ENCODE measurements at places on chromosomes 4 and X. TPM values are rescaled to one million over a fixed set of nuclear protein-coding genes. Genes with fewer than 3 reads are reported as not detected.

GRCh38 chrX:926991-927390 is 285.5 kb downstream of the CRLF2 start:
- H3K27ac ChIP-seq, result no peak overlapping the region
- H3K36me3 ChIP-seq, result no peaks in the 10 kb centered on the region
- H3K4me3 ChIP-seq, result no peak overlapping the region
- no peaks in the 10 kb centered on the region for H3K27me3 ChIP-seq
- peak; percentile 26 for DNase-seq

- no peaks in the 10 kb centered on the region for H3K27me3 ChIP-seq
- no peak overlapping the region for H3K27ac ChIP-seq
- DNase-seq, result no peak
- no peak overlapping the region for H3K4me3 ChIP-seq
- H3K4me1 ChIP-seq, result peaks cover 35% of the 10 kb centered on the region
Observed at GRCh38 chr4:7062816-7063215, 5.0 kb downstream of the GRPEL1 start.

DNA sequence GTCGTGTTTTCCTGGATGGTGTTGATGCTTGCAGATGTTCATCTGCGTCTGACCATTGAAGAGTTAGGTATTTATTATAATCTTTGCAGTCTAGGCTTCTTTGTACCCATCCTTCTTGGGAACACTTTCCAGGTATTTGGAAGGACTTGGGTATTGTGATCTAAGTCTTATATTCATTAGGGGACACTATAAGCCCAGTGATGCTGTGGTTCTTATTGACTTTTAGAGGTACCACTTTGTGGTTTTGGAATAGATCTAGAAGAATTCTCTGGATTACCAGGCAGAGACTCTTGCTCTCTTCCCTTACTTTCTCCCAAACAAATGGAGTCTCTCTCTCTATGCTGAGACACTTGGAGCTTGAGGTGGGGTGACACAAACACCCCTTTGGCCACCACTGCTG is 41.6 kb downstream of the AFM start:
- no peak overlapping the region for H3K27ac ChIP-seq
- no peaks in the 10 kb centered on the region for H3K36me3 ChIP-seq
- no peaks in the 10 kb centered on the region for H3K4me1 ChIP-seq

GRCh38 chr4:11050766-11051165 is 366.2 kb upstream of the CLNK start:
- no peak overlapping the region for H3K27ac ChIP-seq
- no peaks in the 10 kb centered on the region for H3K27me3 ChIP-seq
- no peaks in the 10 kb centered on the region for H3K36me3 ChIP-seq
- no peak overlapping the region for H3K4me3 ChIP-seq
- no peaks in the 10 kb centered on the region for H3K4me1 ChIP-seq

DNA sequence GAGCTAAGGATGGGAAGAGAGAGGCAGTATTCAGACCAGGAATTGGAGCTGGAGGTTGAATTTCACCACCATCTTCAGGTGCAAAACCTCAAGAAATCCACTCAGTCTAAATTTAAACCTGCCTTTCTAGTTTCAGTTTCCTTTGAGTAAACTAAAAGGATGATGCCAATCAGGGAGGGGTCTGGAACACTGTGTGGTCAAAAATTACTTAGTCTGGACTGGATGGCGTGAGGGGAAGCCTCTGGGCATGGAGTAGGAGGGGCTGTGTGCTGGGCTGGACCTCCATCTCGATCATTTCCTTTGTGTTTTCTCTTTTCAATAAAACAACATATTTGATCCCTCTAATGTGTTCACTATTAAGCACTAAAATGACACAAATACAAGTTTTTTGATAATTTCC is 120.1 kb downstream of the GC start:
- H3K4me1 ChIP-seq, result peaks cover 5% of the 10 kb centered on the region
- no peak for DNase-seq
- no peak overlapping the region for H3K27ac ChIP-seq
- no peak overlapping the region for H3K4me3 ChIP-seq
- no peaks in the 10 kb centered on the region for H3K36me3 ChIP-seq

GRCh38 chr4:135274416-135274815 is 1072.8 kb upstream of the PABPC4L start:
- no peaks in the 10 kb centered on the region for H3K36me3 ChIP-seq
- H3K27me3 ChIP-seq, result no peaks in the 10 kb centered on the region
- no peak overlapping the region for H3K4me3 ChIP-seq
- H3K27ac ChIP-seq, result no peak overlapping the region
- H3K4me1 ChIP-seq, result no peaks in the 10 kb centered on the region

- no peak overlapping the region for H3K27ac ChIP-seq
- peaks cover 38% of the 10 kb centered on the region for H3K27me3 ChIP-seq
- H3K36me3 ChIP-seq, result no peaks in the 10 kb centered on the region
- H3K4me1 ChIP-seq, result no peaks in the 10 kb centered on the region
Observed at GRCh38 chr4:99679204-99679603, 21.6 kb upstream of the C4orf54 start.

- H3K4me1 ChIP-seq, result no peaks in the 10 kb centered on the region
- H3K36me3 ChIP-seq, result peaks cover 11% of the 10 kb centered on the region
- no peak for DNase-seq
- H3K27ac ChIP-seq, result no peak overlapping the region
Observed at GRCh38 chr4:101367201-101367600, 19.9 kb upstream of the PPP3CA start.

- no peaks in the 10 kb centered on the region for H3K4me1 ChIP-seq
- H3K4me3 ChIP-seq, result no peak overlapping the region
- no peaks in the 10 kb centered on the region for H3K36me3 ChIP-seq
- H3K27ac ChIP-seq, result no peak overlapping the region
Observed at GRCh38 chr4:150240011-150240410, 161.8 kb downstream of the DCLK2 start.

DNA sequence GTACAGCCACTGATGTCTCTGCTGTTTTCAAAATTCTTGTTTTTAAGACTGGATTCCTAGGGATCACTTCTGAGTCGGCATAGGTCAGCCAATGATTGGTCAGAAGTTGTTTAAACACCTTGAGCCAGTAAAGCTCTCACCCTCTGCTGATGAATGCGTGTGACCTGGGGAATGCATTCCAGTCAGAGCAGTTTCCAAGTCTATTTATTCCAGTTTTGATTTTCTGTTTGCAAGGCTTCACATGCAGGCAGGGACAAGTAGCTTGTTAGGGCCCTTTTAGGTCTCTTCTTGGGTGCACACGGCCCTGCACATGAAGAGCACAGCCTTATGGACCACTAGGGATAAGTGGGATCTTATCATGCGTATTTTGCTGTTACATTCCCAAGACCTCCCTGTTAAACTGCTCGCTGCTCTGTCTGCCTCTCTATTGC is 47.0 kb downstream of the KLHL15 start:
- H3K4me1 ChIP-seq, result peaks cover 1% of the 10 kb centered on the region
- no peaks in the 10 kb centered on the region for H3K27me3 ChIP-seq
- no peak overlapping the region for H3K4me3 ChIP-seq
- no peak overlapping the region for H3K27ac ChIP-seq
- H3K36me3 ChIP-seq, result peaks cover 11% of the 10 kb centered on the region
- no peak for DNase-seq

GRCh38 chr4:122632396-122633143 is 11.7 kb upstream of the IL21 start:
- DNase-seq, result peak; percentile 47
- H3K36me3 ChIP-seq, result peaks cover 3% of the 10 kb centered on the region
- no peak overlapping the region for H3K4me3 ChIP-seq
- H3K4me1 ChIP-seq, result peaks cover 34% of the 10 kb centered on the region
- peaks cover 8% of the 10 kb centered on the region for H3K27me3 ChIP-seq
- H3K27ac ChIP-seq, result no peak overlapping the region

DNA sequence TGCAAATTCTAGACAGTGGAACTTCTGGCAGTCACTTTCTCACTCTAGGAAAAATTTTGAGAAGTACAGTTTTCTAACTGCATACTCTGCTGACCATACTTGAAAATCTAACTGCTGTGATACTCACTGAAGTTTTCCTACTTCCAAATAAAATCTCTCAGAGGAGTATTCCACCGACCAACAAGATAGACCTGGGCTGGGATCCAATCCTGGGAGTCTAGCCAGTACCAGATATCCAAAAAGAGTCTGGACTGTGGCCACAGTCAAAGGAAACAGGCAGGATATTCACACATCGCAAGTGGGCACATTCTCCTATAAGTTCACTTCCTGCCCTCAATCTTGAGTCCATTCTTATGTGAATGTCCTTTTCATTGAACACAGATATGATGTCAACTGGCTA is 1138.7 kb upstream of the PCDH7 start:
- no peak overlapping the region for H3K27ac ChIP-seq
- no peaks in the 10 kb centered on the region for H3K27me3 ChIP-seq
- DNase-seq, result no peak
- H3K4me3 ChIP-seq, result no peak overlapping the region

DNA sequence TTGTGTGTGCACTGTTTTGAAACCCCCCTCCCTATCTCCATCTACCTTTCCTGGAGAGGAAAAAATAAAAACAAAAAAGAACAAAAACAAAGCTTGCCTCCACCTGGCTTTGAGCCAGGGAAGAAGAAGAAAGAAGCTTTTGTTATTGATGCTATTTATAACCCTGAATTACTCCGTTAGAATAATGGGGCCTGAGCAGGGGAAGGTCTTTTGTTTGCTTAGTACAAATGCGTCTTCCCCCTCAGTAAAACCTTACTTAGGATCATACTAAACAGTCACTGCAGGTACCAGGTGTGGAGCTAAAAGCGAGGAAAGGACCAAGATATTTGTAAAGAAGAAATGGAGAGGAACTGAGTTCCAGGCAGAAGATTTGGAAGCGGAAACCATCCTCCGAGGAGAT is 352.1 kb downstream of the KCNIP4 start:
- H3K27ac ChIP-seq, result no peak overlapping the region
- H3K36me3 ChIP-seq, result no peaks in the 10 kb centered on the region
- H3K4me3 ChIP-seq, result no peak overlapping the region
- DNase-seq, result no peak
- H3K27me3 ChIP-seq, result no peaks in the 10 kb centered on the region

DNA sequence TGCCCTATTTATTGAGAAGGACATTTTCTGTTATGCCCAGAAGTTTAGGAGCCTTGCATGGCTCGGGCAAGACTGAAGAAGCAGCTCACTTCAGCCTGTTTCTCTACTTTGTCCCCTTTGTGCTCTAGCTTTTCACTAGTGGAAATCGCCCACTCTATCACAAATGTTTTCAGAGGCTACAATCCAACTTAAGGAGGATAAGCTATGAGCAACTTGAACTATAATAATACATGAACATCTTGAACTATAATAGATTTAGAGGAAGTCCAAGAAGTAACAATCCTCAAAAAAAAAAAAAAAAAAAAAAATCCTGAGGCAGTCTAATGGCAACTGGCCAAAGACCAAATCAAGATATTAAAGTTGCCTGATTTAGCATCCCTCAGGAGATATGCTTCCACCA is 452.3 kb downstream of the IL1RAPL1 start:
- no peak overlapping the region for H3K4me3 ChIP-seq
- no peak for DNase-seq
- H3K27ac ChIP-seq, result no peak overlapping the region
- no peaks in the 10 kb centered on the region for H3K4me1 ChIP-seq
- H3K36me3 ChIP-seq, result no peaks in the 10 kb centered on the region

GRCh38 chr4:41976775-41977516 is 4.6 kb upstream of the DCAF4L1 start:
- H3K27me3 ChIP-seq, result peaks cover 4% of the 10 kb centered on the region
- no peaks in the 10 kb centered on the region for H3K36me3 ChIP-seq
- no peak overlapping the region for H3K4me3 ChIP-seq
- no peak overlapping the region for H3K27ac ChIP-seq

DNA sequence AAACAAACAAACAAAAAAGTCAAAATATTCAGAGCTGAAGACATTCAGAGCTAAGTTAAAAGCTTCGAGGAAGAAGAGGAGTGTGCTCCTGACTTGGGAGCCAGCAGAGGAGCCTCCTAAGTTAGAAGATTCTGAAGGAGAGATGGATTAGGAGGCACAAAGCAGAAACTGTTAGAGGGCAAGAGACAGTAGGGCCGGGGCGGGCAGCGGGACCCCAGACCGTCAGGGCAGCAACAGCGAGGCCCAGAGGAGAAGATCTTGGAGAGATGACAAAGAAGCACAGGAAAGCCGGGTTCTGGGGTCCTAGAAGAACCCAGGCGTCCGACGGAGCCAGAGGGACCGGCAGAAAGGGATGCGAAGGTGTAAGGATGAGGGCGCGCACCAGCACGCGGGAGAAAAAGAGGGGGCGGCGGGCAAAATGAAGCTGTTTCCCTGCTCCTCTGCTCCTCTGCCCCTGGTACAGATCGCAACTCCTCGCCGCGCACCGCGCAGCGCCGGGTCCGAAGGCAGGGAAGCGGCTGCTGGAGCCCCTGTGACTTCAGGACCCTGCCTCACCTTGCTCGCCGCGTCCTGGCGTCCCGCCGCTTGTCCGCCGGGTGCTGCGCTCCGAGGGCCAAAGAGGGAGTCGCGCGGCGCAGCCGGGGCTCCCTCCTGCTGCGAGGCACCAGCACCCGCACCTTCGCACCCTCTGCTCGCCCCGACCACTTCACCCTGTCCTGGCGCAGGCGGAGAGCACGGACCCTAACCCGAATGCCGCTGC is 477 bp downstream of the KLHL13 start:
- no peaks in the 10 kb centered on the region for H3K36me3 ChIP-seq
- H3K4me3 ChIP-seq, result peak overlapping the region; percentile 48
- DNase-seq, result no peak
- peaks cover 5% of the 10 kb centered on the region for H3K4me1 ChIP-seq
- peaks cover 29% of the 10 kb centered on the region for H3K27me3 ChIP-seq

DNA sequence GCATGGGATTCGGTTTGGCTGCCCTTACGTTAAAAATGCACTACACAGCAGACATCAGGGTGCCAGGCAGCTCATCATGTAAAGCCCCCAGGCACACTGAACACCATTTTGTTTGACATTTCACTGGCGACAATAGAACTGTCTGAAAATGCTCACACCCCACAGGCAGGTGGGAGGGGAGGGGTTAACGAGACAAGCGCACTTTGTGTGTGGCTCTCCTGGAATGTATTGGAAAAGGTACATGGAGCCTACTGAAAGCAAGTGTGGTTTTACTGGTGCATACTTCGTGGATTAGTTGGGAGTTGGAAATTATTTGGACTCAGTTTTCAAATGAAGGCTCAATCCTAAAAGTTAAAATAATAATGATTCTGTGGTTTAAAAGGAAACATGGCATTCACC is 31.6 kb upstream of the PPARGC1A start:
- no peak for DNase-seq
- H3K27me3 ChIP-seq, result no peaks in the 10 kb centered on the region
- no peaks in the 10 kb centered on the region for H3K36me3 ChIP-seq
- H3K4me3 ChIP-seq, result no peak overlapping the region
- H3K27ac ChIP-seq, result no peak overlapping the region

GRCh38 chr4:141132709-141133145 is 542 bp downstream of the RNF150 start:
- peak overlapping the region; percentile 27 for H3K4me3 ChIP-seq
- no peaks in the 10 kb centered on the region for H3K36me3 ChIP-seq
- peaks cover 78% of the 10 kb centered on the region for H3K27me3 ChIP-seq
- no peak for DNase-seq

Gene GAGE12F
- not detected for total RNA-seq

Gene SPANXB1
- total RNA-seq, result not detected

Gene MAGEC2
- not detected for total RNA-seq

Gene UGT2B10
- not detected for total RNA-seq

Gene NKAP
- total RNA-seq, result 10.4 TPM

Gene TRIM2
- total RNA-seq, result not detected

Gene ZNF630
- 3.2 TPM for total RNA-seq
